Sciatic nerve (tissue), 2 donors: ENCODE measurements at places on chromosomes 4 and X. TPM values are rescaled to one million over a fixed set of nuclear protein-coding genes. Genes with fewer than 3 reads are reported as not detected.

Gene BMPR1B
- total RNA-seq: 39.9 TPM

Gene PASD1
- not detected for total RNA-seq

Gene CCDC110
- 0.36 TPM for total RNA-seq

Gene PPP4R3C
- not detected for total RNA-seq

Gene UCP1
- not detected for total RNA-seq

Gene DMP1
- total RNA-seq: not detected

Gene DOK7
- total RNA-seq: not detected

Gene PFKFB1
- total RNA-seq: 2.2 TPM

Gene FOXR2
- not detected for total RNA-seq

Gene TRIML2
- total RNA-seq: not detected
